ENCODE measurements at places on chromosomes 6 and 20. TPM values are rescaled to one million over a fixed set of nuclear protein-coding genes. Genes with fewer than 3 reads are reported as not detected.

The SLC17A3 gene
- total RNA-seq: not detected

GRCh38 chr20:19940988-19941460, 76.1 kb upstream of the NAA20 start:
- H3K4me3 ChIP-seq: no peak overlapping the region
- H3K4me1 ChIP-seq: no peaks in the 10 kb centered on the region
- no peak for DNase-seq
- peaks cover 6% of the 10 kb centered on the region for H3K36me3 ChIP-seq
- H3K27ac ChIP-seq: no peak overlapping the region
- no peaks in the 10 kb centered on the region for H3K27me3 ChIP-seq

GRCh38 chr6:5809450-5809849, 197.3 kb downstream of the NRN1 start:
- no peak for DNase-seq
- no peaks in the 10 kb centered on the region for H3K4me1 ChIP-seq
- peaks cover 13% of the 10 kb centered on the region for H3K27me3 ChIP-seq
- no peak overlapping the region for H3K4me3 ChIP-seq
- no peak overlapping the region for H3K27ac ChIP-seq

GRCh38 chr6:43575105-43575771, 600 bp downstream of the XPO5 start:
- peaks cover 21% of the 10 kb centered on the region for H3K4me1 ChIP-seq
- peak overlapping the region; percentile 100 for H3K4me3 ChIP-seq
- H3K27me3 ChIP-seq: no peaks in the 10 kb centered on the region
- peak overlapping the region; percentile 90 for H3K27ac ChIP-seq

DNA sequence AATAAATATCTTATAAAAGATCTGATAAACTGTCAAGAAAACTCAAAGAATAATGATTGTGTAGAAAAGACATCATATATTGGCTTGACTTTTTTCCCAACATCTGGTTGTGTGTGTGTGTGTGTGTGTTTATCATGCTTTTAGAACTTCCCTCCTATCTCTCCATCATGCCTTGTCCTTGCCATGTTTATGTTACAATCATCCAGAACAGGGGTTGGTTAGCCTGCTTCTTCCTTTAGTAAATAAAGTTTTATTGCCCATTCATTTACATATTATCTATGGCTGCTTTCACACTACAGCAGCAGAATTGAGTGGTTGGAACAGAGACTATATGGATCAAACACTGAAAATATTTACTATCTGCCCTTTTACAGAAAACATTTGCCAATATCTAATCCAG, 52.8 kb upstream of the RIPOR2 start:
- DNase-seq: no peak
- no peak overlapping the region for H3K4me3 ChIP-seq
- H3K27me3 ChIP-seq: no peaks in the 10 kb centered on the region
- H3K4me1 ChIP-seq: peaks cover 11% of the 10 kb centered on the region
- H3K27ac ChIP-seq: no peak overlapping the region

DNA sequence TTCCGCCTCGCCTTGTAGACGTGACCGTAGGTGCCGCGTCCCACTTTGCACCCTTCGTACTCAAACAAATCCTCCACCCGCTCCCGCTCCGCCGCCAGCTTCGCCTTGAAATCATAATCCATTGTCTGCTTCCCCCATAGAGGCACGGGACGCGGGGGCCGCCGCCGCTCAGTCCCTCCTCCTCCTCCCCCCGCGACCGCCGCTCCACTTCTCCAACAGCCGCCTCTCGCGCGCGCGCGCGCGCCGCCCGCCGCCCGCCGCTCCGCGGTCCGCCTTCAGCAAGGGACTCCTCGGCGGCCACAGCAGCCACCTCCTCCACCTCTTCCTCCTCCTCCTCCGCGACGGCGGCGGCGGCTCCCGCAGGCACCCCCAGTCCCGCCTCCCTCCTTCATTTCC, 256 bp downstream of the CDK19 start:
- no peak for DNase-seq
- H3K27ac ChIP-seq: peak overlapping the region; percentile 95
- H3K4me1 ChIP-seq: peaks cover 11% of the 10 kb centered on the region
- peak overlapping the region; percentile 98 for H3K4me3 ChIP-seq

DNA sequence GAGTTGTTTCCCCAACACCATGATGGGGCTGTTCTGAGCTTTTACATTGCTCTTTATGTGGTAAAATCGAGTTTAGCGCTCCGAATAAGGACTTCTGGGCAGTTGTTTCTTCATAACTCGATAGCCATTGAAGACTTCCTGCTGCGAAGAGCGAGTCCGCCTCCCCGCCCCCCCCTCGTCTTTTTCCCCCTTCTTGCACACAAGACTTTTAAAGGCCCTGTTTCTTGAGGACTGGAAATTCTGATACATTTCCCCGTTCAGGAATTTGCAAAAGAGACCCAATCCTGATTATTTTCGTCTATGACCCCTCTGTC, 1.5 kb upstream of the CITED2 start:
- no peak for DNase-seq
- peaks cover 42% of the 10 kb centered on the region for H3K36me3 ChIP-seq
- peak overlapping the region; percentile 97 for H3K4me3 ChIP-seq
- no peaks in the 10 kb centered on the region for H3K27me3 ChIP-seq

DNA sequence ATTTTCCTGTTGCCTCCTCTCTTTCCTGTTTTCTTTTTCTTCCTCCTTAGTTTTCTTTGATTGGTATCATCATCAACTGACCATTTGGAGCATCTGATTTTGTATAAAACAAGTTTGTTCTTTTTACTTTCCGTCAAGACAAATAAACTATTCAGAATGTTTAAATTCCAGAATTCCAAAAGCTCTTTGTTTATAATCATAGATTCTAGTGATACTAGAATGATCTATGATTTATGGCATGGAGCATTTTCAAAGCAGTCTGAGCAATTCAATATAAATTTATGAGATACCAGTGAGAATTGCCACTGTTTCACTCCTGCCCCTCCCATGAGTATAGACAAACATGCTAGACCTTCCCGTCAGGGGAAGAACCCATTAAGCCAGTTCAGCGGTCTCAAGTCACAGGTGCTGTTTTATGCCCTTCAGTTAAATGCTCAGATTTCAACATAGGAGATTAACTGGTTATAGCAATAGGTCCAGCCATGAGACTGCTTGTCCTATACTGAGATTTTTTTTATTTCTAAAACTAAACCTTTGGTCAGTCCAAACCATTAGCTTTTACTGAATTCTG, 60.7 kb downstream of the GRIK2 start:
- no peak for DNase-seq
- no peak overlapping the region for H3K27ac ChIP-seq
- H3K27me3 ChIP-seq: no peaks in the 10 kb centered on the region

DNA sequence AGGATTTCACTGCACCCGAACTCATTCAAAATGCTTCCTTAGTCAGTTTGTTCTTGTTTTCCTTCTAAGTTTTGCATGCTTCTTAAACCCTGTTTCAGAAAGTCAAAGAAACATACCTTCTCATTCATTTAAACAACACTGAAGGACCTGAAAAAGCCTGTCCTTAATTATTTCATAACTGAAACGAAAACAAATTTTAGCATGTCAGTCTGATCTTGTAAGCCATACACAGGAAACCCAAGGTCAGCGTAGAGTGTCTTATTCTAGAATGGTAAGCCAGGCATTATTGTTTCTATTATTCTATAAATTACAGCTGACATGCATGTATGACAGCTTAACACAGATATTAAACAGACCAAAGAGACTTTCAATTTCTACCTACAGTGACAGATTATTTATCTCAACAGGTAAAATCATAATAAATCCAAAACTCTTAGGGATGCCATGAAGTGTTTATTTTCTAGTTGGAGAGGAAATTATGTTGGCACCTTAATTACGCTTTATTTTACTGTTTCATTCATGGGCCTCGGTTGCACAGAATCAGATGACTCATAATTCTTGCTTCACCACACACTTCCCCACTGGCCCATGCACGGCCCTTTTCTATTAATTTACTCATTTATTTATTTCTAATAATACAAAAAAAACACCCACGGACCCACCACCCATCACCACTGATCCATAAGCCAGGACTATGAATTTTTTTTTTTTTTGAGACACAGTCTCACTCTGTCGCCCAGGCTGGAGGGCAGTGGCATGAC, 39.3 kb upstream of the DUSP22 start:
- DNase-seq: peak; percentile 71
- no peak overlapping the region for H3K4me3 ChIP-seq
- no peak overlapping the region for H3K27ac ChIP-seq
